A172 (cell line): ENCODE measurements at places on chromosomes 5 and 9. TPM values are rescaled to one million over a fixed set of nuclear protein-coding genes. Genes with fewer than 3 reads are reported as not detected.

GRCh38 chr5:93421987-93422401, 159.0 kb downstream of the NR2F1-AS1 start:
- DNase-seq: no peak

- DNase-seq: no peak
Measured at GRCh38 chr9:137715321-137715720, 96.5 kb downstream of the EHMT1 start.

- DNase-seq: no peak
Measured at GRCh38 chr9:15086778-15087324, 176.6 kb upstream of the FREM1 start.

DNA sequence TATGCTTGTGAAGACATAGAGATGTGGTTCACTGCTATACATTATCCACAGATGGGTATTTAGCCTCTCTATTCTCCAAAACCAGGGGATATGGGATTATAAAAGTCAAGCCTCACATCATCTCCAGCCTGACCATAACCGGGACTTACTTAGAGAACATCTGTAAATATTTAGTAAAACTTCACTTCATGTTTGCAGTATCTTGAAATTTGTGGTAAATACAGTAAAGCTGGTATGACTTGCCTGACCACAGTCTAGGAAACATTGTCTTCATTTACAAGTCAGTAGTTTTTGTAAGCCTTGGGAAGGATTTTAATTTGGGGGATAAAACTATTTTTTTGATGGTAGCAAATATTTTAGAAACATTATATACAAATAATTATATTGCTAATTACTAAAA, 64.2 kb downstream of the MAST4 start:
- no peak for DNase-seq

- no peak for DNase-seq
Measured at GRCh38 chr9:68640421-68641089, 64.5 kb upstream of the PIP5K1B start.

GRCh38 chr5:108615216-108615615, 132.5 kb upstream of the FER start:
- DNase-seq: no peak

DNA sequence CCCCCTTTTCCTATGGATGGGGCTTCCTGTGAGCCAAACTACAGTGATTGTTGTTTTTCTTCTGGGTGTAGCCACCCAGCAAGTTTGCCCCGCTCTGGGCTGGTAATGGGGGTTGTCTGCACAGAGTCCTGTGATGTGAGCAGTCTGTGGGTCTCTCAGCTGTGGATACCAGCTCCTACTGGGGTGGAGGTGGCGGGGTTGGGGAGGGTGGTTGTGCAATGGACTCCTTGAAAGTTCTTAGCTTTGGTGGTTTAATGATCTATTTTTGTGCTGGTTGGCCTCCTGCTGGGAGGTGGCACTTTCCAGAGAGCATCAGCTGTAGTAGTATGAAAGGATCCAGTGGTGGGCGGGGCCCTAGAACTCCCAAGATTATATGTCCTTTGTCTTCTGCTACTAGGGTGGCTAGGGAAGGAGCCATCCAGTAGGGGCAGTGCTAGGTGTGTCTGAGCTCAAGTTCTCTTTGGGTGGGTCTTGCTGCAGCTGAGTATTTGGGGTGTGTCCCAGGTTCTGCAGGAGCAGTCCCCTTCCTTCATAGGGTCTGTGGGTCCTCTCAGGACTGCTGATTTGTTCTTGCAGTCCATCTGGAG, 275.6 kb upstream of the PAPPA start:
- DNase-seq: no peak

DNA sequence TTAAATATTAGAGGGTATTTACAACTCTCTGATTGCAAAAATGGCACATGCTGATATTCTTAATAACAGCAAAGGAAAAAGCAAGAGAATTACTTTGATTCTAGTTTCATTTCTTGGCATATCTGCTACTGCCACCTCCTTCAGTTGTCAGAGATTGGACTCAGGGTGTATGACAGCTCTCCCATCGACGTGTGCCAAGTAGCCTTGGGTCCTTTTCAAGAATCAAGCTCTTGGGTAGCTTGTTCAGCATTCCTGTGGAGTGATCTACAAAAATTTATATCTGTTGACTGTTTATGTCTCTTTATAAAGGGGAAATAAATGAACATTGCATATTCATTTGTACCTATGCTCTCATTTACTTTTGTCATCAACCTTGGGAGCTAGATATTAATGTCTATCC, 315.6 kb downstream of the PRR16 start:
- peak; percentile 14 for DNase-seq

The CARTPT gene
- not detected in 2 replicates for total RNA-seq

The RGS7BP gene
- not detected in 2 replicates for total RNA-seq

The WWC1 gene
- total RNA-seq: 19.1 and 20.7 TPM in 2 replicates

The ARL10 gene
- not detected in 2 replicates for total RNA-seq

The ADGRD2 gene
- total RNA-seq: not detected in 2 replicates

The TMEFF1 gene
- 8.6 and 16.3 TPM in 2 replicates for total RNA-seq

The CXCL14 gene
- total RNA-seq: not detected in 2 replicates

The TAF11L5 gene
- total RNA-seq: not detected in 2 replicates

The CYLC2 gene
- total RNA-seq: not detected in 2 replicates
